ENCODE measurements at places on chromosomes 4 and X.

DNA sequence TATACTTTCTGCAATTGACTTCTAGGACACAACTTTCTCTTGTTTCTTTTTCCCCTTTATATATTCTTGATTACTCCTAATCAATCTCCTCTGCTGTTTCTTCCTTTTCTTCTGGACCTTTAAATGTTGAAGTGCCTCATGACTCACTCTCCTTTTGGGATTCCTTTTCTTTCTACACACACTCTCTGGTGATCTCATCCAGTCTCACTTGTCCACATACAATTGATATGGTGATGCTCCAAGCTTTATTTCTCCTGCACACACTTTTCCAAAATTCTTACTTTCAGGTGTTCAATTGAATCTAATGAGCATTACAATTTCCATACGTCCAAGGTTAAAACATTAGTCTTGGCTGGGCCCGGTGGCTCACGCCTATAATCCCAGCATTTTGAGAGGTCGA is 794.8 kb upstream of the EPHA5 start:
- peak; percentile 20 for DNase-seq

- DNase-seq, result no peak
Observed at GRCh38 chrX:80432441-80432840, 12.2 kb downstream of the TENT5D start.

GRCh38 chr4:25088093-25088952 is 57.6 kb upstream of the LGI2 start:
- DNase-seq, result no peak

- no peak for DNase-seq
Observed at GRCh38 chr4:56430203-56430602, 5.2 kb downstream of the PPAT start.

DNA sequence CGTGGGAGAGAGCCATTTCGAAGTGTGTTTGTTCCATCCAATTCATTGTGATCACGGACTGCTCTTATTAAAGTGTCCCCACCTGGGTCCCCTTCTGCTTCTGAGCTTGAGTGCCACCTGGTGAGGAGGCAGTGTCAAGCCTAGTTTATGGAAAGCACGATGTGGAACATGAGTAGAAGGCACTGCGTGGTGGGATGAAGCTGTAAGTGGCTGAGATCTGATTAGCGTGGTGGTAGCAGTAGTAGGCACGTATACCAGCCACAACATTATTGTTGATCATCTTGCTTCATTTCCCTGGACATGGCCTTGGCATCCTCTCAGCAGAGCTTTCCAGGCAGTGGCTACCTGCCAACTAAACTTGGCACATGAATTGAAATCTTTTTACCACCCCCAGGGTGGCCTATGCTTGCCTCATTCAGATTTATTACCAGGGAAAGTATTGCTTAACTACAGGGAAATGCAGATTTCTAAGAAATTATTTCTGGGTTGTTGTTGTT is 46.4 kb downstream of the GPAT3 start:
- DNase-seq, result no peak

- no peak for DNase-seq
Observed at GRCh38 chrX:70260104-70260503, at the start of gene P2RY4. TSS of gene P2RY4 (minus strand) at chrX:70260204. CDS start at chrX:70259624, 580 bp downstream.

DNA sequence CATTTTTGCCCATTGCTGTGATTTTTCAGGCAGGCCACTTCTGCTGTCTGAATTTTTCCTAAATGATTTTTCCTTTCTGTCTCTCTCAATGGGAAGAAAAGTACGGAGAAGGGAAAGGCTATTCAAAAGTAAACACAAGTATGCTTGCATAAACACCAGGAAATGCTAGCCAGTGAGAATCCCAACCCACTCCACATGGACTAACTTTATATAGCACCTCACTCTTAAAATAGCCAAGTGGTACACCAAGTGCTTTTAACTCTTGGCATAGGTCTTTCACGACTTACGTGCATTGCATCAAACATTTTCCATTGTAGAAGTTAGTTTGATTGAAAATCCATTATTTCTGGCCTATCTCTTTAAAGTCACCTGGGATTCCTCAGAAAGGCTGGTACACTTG is 178.9 kb upstream of the SPANXN1 start:
- DNase-seq, result no peak

- DNase-seq, result no peak
Observed at GRCh38 chrX:98294310-98294709, 1410.6 kb downstream of the RPA4 start.

DNA sequence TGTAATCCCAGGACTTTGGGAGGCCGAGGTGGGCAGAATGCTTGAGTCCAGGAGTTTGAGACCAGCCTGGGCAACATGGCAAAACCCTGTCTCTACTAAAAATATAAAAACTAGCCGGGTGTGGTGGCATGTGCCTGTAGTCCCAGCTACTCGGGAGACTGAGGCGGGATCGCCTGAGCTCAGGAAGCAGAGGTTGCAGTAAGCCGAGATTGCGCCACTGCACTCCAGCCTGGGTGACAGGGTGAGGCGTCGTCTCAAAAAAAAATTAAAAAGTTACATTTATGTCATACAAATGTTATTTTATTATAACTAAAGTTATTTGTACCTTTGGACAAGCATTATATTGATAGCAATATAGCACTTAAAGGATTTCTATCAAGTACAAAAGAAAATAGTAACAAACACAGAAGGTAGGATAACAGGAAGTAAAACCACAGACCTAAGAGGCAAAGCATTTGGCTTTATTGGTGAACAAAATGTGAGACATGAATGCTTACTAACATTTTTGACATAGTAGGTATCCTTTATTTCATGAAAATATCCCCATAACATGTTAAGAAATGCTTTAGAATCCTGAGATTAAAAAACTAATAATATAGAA is 51.5 kb downstream of the TMEM165 start:
- DNase-seq, result no peak

GRCh38 chrX:29478336-29479069 is 736.9 kb upstream of the MAGEB2 start:
- DNase-seq, result peak; percentile 24

- peak; percentile 56 for DNase-seq
Observed at GRCh38 chr4:110621839-110622751, 782 bp downstream of the PITX2 start.

DNA sequence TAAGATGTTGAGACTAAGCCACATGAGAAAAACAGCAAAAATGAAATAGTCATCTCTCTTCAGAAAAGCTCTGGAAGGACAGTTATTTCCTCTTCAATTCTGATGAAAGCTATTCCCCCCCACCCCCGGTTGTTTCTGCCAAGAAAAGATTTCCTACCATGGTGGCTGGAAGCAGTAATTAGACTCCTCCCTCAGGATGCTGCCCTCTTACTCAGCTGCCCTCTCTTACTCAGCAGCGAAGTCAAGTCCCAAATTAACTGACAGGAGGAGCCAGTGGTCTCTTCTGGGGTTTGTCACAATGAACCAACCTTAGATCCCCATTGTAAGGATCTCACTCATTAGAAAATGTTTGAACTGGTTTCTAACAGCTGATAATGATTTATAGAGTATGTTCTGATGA is 38.0 kb downstream of the GPM6B start:
- peak; percentile 43 for DNase-seq

GRCh38 chr4:47373174-47373573 is 90.3 kb downstream of the COMMD8 start:
- no peak for DNase-seq

- DNase-seq, result no peak
Observed at GRCh38 chr4:136803433-136803832, 728.9 kb downstream of the PCDH18 start.

- no peak for DNase-seq
Observed at GRCh38 chr4:108978066-108978465, 215.2 kb upstream of the ETNPPL start.

GRCh38 chr4:123317211-123317610 is 79.4 kb upstream of the SPRY1 start:
- no peak for DNase-seq

DNA sequence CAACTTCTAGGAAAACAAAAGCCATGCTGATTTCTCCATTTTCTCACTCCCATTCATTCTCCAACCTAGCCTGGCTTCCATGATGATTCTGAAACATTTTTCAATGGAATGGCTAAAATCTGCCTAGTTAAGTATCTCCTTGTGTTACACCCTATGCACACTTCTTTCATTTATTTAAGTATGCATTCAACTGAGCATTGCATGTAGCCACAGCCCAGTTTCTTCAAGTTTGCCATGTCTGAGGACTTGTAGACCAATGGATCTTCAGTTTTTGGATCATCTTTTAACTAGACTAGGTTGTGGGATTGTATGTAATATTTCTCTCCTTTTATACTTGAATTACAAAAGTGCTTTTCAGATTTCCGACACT is 35.5 kb upstream of the MGST2 start:
- DNase-seq, result no peak

- no peak for DNase-seq
Observed at GRCh38 chrX:110321670-110322069, 3.8 kb upstream of the AMMECR1 start.

DNA sequence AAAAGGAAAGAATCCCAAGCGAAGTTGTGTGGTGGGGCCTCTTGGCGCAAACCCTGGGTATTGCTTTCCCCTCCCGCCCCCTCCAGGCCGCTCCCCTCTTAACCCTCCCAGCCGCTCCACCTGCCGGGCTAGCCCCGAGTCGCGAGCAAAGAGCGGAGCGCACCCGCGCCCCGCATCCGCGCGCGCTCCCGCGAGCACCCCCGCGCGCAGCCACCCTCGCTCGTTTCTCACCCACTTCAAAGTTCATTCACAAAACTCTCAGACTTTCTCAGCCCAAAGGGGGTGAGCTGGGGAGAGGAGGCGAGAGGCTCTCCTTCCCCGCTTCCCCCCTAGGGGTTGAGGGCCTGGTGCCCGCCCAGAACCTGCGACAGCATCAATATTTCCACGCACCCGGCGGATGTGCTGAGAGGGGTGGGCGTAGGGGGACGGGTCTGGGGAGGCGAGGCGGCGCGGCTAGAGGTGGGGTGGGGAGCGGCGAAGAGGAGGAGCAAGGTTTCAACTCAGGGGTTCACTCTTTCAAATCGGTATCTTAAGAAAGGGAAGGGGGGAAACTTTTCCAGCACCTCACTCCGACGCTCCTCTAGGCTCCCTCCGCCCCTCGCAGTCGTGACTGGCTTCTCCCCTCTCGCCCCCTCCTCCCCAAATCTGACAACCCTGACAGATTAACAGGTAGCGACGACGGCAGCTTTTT is 1.8 kb downstream of the MAML3 start:
- DNase-seq, result peak; percentile 72

DNA sequence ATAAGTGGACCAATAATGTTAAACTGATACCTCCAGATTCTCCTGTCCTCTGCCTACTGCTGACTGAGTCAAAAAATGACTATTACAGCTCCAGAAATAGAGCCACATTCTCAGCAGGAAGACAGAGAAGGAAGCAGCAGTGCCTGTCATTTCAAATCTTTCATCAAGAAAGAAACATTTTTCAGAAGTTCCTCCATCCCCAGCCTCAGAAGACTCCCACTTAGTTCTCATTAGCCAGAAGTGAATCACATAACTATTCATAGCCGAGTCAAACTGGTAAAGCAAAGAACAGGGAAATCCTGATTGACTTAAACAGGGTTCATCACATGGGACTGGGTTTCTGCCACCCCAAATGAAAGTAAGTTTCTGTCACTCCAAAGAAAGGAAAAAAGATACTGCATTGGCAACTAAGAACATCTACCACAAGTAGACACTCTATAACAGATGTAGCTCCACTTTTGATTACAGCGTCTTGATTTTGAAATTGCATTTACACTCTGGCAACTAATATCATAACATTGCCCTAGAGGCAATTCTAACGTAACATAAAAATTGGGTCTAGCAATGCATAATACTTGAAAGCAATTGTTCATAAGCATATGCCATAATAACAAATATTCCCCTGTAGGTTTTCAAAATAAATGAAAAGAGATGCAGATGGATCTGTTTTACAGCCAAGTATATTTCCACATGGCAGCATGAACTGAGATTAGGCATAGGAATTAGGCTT is 599.8 kb downstream of the GALNTL6 start:
- DNase-seq, result no peak

DNA sequence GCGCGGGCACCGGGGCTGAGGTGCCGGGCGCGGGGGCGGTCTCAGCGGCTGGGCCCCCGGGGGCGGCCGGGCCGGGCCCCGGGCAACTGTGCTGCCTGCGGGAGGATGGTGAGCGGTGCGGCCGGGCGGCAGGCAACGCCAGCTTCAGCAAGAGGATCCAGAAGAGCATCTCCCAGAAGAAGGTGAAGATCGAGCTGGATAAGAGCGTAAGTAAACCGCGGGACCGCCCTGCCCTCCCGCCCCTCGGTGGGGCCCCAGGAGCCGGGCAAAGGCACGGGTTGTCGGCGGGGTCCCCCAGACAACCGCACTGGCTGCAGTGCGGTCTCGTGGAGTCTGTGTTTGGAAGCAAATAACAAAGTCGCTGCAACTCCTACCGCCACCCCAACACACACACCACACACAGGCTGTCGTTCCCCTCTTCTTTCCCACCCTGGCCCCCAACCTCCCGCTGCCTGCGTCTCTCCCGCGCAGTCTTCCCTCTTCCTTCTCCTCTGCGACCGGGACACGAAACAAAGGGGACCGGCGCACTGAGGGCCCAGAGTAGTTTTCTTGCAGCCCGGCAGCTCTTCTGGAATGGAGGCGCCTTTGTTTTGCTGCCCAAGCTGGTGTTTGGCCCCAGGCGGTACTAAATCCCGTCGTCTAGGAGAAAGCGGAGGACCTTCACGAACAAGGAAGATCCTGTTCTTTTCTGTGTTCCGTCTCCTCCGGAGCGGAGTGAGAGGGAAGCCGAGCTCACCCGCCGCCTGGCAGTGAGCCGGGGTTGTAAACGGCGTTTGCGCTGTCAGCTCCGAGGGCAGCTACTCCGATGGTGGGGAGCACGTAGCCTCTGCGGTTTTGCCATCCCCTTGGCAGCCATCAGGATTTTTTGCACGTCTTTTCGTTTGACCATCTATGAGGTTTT is 788 bp downstream of the SAP30 start:
- DNase-seq, result peak; percentile 77

DNA sequence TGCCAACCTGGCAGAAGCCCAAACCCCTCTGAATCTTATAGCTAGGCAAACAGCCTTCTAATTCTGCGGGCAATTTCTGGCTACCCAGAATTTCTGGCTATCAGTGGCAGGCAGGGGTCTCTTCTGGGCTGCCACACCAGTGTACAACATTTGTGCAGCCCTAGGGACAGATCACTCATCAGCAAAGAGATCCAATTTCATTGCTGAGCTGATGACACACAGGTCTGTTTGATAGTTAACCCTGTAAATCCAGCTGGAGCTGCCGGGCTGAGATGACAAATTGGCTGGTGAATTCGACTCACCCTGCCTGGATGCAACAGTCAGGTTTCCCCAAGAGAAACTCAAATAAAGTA is 2.4 kb downstream of the MID1 start:
- peak; percentile 41 for DNase-seq

DNA sequence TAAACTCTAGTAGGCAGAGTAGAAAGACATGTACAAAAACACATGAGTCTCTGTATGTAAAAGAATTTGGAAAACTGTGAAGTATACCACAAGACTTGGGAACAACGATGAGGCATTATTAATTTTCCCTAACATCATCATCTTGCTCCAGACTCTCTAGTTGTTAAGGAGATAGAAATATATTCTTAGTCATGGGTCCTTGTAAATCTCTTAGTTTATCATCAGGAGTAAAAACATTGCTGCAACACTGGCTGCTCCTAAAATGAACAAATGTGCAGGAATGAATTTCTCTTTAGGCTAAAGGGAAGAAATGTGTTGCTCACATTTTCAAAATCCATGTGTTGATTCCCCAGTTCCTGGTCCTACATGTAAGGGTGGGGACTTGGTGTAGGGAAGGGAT is 384.6 kb downstream of the STIM2 start:
- DNase-seq, result no peak

GRCh38 chrX:40964008-40964407 is 121.2 kb upstream of the USP9X start:
- DNase-seq, result no peak

Measured in RKO (cell line).